ENCODE measurements at places on chromosomes 11 and 22.
A peak's percentile ranks its signal among the peaks of the same experiment; 100 is the strongest.

- no peak for DNase-seq
Observed at GRCh38 chr11:118252688-118253087, 523 bp upstream of the MPZL3 start.

DNA sequence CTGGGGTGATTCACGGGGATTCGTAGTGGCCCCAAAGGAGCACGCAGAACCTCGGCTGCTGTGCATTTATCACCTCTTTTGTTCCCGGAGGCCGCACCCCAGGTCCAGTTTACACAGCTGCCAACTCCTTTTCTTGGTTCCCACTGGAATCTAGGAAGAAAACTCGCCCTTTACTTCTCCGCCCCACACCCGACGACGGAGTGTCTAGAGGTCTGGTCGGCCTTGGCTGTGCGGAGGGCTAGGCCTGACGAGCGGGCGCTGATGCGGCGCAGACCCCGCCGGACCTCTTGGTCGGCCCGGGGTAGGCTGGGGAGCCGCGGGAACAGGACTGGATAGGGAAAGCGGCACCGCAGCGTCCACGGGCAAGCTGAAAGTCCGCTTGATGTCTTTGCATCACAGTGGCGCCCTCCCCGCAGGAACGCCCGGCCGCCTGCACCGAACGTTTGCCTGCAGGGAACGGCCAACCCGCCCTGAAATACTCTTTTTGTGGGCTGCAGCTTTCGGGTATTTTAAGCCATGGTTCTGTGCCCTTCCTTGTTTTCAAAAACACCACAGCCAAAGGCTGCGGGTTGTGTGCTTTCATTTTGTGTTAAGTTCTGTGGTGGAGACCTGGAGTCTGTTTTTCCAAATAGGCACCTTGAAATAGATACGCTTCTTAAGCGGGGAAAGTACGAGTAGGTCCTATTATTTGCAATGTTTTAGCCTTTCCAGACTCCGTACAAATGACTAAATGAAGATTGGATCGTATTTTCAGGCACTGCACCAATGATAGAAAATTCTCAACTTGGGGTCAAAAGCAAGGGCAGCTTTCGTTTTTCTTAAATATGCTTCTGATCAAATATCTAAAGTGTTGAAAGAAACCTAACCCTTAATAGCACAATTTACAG, 829 bp upstream of the ZBED5 start:
- DNase-seq, result peak; percentile 6

- no peak for DNase-seq
Observed at GRCh38 chr11:122782222-122782621, 56.1 kb upstream of the CRTAM start.

DNA sequence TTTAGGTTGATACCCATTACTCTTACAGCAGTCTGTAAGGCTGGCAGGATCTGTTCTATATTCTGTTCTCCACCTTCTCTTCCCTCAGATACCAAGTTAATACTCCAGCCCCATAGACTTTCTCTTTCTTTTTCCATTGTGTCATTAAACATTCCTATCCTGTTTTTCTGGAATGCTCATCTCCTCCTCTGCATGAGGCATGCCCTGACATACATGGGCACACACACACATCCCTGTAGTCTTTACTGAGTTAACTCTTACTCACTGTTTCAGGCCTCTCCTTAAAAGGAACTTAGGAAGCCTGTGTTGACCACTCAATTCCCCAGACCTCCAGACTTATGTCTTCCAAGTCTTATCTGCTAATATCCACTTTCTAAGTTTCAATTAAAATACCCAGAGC, 476.8 kb downstream of the METTL15 start:
- DNase-seq, result no peak

- peak; percentile 77 for DNase-seq
Observed at GRCh38 chr11:9759519-9760192, 95.8 kb downstream of the SWAP70 start.

GRCh38 chr22:33472462-33473344, 414.5 kb upstream of the SYN3 start:
- no peak for DNase-seq

DNA sequence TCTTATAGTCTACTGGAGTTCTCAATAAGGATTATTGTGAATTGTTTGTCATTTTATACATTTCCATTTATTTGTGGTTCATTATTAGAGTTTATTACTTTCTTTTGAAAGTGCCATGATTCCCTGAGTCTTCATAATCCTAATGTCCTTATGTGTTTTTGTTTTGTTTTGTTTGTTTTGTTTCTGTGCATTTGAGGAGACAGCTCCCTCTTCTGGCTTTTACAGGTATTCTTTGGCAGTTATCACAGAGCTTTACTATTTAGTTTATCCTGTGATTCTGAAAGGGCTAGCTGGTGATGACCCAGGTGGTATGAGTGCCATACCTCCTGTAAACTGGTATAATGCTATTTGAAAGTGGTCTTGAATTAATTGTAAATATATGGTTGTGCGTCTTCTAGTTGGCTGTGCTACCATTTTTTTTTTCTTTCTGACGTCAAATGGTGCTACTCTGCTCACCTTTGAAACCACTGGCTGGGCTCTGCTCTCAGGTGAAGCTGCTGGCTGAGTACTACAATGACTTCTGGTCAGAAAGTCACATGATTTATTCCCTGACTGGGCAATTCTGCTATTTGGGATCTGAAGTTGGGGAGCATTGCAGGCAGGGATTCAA, 751.2 kb downstream of the JRKL start:
- DNase-seq, result no peak

DNA sequence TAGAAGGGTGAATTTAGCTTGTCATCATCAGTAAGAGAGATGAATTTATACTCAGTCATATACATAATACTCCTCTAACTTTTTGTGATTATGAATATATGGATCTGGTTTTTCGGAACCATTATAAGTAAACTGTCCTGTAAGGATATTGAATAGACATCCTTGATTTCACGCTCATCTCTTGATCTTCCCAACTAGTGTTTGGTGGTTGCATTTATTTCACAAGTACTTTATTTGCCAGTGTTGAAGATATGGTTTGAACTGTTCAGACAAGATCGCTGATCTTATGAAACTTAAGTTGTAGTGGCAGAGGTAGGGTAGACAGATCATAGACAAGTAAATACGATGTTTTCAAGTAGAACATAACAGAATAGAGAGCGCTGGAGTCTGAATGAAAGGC, 3.0 kb downstream of the FBXO7 start:
- no peak for DNase-seq

- DNase-seq, result no peak
Observed at GRCh38 chr11:86459002-86459385, 84.3 kb downstream of the CCDC81 start.

GRCh38 chr11:85663080-85663752, 1.7 kb downstream of the CREBZF start:
- DNase-seq, result no peak

- DNase-seq, result no peak
Observed at GRCh38 chr11:57394203-57394965, 3.9 kb upstream of the PRG2 start.

DNA sequence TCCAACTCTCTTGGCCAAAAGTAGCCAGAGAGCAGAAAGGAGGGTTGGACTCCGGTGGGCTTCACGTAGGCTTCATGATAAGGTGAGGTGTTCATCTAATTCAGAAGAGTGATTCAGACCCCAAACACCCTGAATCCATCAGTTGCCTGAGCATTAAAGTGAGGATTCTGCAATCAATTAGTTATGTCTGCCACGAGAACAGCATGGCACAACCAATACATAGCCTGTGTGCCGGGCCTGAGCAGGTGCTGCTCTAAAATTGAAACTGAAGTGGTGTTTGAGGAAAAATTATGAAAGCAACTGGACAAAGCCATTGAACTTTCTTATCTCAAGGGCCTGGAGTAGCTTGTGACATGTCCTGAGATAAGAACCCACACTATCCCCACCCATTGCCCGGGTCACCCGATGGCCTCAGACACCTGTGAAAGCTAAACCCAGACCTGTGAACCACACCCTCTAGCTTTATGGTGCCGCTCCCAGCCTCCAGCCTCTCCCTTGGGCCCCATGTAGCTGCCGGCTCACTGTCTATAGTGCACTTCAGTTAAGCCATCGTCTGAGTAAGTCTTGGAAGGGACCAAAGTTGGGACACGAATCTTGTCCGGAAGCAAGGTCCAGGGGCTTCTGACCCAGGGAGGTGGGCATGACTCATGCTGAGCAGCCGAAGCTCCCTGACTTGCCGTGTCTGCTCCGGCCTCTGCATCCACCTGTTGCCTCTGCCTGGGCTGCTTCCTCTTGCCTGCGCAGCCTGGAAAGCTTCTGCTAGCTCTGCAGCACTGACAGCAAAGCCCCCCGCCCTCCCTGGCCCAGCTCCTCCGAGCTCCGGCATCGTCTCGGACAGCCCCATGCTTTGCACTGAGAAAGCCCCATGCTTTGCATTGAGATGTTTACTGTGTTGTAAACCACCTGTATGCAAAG, 5.7 kb upstream of the MYEOV start:
- DNase-seq, result no peak

- no peak for DNase-seq
Observed at GRCh38 chr11:92556431-92556830, 331.8 kb downstream of the FAT3 start.

- DNase-seq, result no peak
Observed at GRCh38 chr11:13465909-13466371, 2.9 kb upstream of the BTBD10 start.

DNA sequence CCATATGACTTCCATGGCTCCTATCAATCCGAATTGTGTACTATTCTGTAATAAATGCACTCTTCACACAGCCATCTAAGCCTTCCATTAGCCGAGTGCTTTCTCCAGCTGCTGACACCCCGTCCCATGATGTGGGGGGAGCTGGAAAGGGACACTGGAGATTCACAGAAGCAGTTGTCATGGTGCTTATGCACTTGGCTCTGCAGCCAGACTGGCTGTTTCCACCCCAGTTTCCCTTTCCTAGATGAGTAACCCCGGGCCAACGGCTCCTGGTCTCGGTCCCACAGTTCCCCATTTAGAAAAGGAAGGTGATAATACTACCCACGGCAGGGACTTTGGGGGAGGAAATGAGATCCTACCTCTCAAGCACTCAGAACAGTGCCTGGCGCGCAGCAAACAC, 244.9 kb upstream of the SYN3 start:
- no peak for DNase-seq

DNA sequence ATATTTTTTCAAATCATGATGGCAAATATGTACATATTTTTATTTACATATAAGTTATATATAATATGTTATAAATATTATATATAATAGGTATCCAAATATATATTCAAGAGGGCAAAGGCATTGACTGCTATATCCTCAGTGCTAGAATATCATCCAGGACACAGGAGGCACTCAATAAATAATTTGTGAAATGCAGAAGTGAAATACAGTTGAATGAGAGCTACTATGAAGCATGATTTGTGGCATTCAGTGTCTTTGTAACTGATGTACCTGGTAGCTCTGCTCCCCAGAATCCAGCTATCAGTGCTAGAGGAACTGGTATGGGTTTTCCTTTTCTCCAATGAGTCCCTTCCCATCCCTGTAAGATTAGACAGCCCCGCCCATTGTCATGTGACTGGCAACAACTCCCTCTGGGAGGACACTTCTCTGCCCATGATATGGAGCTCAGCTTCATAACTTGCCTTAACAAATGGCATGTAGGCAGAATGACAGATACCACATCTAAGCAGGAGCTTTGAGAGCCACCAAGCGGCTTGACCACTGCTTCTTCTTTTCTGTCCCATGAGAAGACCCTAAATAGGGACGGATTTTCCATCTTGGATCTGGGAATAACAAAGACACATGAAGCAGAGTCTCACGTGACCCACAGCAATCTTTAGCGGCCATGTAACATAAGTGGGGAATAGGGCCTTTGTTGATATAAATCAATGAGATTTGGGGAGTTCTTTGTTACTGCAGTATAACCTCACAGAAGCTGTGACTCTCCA, 10.2 kb upstream of the CD82 start:
- DNase-seq, result no peak

DNA sequence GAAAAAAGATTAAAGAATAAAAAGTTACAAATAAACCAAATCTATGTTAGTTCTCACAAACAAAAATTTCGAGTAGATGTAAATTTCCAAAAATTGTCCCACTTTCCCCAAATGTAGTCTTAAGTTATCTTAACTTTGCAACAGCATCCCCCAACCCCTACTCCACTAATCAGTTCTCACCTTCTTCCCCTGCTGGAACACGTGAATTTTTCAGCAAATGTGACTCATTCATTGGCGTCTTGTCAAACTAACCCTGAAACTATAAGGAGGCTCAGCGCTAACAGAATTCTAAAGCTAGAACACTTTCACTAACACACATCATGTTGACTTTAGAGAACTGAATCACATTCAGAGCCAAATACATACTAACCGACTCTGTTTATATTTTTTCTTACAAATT, 46.1 kb downstream of the PHF21A start:
- DNase-seq, result no peak

DNA sequence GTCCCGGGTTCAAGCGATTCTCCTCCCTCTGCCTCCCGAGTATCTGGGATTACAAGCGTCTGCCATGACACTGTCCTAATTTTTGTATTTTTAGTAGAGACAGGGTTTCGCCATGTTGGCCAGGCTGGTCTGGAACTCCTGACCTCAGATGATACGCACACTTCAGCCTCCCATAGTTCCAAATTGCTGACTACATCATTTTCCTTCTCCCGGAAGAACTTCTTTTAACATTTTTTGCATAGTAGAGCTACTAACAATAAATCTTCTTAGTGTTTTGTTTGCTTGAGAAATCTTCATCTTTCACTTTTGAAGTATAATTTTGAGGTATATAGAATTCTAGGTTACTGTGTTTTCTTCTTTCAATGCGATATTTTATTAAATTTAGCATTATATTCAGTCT, 1415.1 kb upstream of the RAG2 start:
- no peak for DNase-seq

GRCh38 chr22:50063589-50064393, 5.7 kb upstream of the TTLL8 start:
- no peak for DNase-seq

- DNase-seq, result no peak
Observed at GRCh38 chr11:3873712-3874349, 18.4 kb downstream of the STIM1 start.

Data from stimulated activated CD8-positive, alpha-beta memory T cell treated with anti-CD3 and anti-CD28 coated beads, Interleukin-15, amount 100 ng/mL, for 1 hour (primary cell).